ENCODE measurements at places on chromosomes 4 and X.

GRCh38 chr4:118836301-118837120 lies 585 bp upstream of the SEC24D start:
- peak; percentile 46 for DNase-seq

DNA sequence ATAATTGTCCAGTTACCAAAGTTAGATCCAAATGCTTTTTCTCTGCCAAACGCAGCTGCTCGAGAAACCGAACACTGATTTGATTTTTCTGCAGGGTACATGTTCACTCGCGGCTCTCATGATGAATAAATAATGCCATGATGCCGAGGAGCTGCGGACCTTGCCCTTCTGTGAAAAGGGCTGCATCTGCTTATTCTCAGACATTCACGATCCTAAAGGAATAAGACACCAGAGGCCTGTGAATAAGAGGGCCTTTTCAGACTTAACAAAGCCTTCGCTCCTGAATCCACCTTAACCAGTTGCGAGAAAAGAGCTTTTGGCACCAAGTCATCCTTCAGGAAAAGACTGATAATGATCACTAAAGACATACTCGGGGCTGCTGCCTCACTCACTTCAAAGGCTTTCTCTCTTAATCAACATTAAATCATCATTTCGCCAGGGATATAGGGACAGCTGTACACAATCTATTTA lies 147.5 kb downstream of the FBXO8 start:
- DNase-seq = no peak

DNA sequence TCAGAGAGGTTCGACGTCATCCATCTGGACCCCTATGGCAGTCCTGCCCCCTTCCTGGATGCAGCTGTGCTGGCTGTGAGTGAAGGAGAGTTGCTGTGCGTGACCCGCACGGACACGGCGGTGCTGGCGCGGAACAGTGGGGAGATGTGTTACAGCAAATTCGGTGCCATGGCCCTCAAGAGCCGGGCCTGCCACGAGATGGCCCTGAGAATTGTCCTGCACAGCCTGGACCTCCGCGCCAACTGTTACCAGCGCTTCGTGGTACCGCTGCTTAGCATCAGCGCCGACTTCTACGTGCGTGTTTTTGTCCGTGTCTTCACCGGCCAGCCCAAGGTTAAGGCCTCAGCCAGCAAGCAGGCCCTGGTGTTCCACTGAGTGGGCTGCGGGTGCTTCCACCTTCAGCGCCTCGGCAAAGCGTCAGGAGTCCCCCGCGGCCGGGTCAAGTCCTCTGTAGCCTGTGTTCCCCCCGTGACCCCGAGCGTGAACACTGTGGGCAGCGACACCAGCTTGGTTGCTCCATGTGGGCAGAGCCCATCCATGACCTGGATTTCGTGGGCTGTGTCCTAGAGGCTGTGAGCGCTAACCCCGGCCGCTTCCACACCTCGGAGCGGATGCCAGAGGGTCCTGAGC lies 186.7 kb upstream of the SLITRK2 start:
- DNase-seq = no peak

DNA sequence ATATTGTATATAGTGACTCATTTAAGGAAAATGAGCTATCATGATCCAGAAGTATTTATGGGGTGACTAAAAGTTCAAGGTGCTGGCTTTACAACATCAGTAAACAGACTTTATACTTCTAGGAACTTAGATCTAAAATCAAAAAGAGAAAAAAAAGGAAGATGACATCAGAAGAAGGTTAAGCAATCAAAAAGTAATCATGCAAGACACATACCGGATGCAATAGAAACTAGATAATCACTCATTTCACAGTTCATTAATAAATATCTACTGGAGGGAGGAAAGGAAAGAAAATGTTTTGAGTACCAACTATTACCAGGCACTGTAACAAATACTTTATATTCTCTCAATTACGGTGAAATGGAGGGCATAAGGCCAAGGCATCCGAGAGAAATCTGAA lies 276.4 kb downstream of the SPRY1 start:
- DNase-seq = no peak

GRCh38 chr4:107349266-107349665 lies 313.2 kb upstream of the DKK2 start:
- no peak for DNase-seq

GRCh38 chr4:13313856-13314255 lies 170.3 kb downstream of the RAB28 start:
- no peak for DNase-seq

DNA sequence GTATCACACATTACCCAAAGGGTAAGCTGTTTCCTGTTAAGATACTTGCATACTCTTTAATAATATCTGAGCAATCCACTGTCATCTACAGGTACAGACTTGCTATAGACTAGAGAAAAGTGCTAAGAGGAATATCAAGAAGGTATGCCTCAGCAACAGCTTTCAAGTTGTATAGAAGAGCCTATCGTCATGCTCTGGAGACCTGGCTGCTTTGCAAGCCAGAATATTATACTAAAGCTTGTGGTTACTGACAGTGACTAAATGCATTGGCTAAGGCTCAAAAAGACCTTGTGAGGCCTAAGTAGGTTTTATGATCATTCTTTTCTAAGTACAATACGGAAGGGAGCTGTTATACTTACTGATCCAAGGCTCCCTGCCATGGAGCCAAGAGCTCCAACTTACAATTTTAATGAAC lies 11.3 kb downstream of the LAMP2 start:
- DNase-seq = no peak

GRCh38 chrX:3346501-3347259 lies at the start of gene MXRA5:
Gene MXRA5, minus strand, starts transcription at chrX:3346652. Its CDS starts 2,819 bp downstream, at chrX:3343833.
- DNase-seq = no peak

DNA sequence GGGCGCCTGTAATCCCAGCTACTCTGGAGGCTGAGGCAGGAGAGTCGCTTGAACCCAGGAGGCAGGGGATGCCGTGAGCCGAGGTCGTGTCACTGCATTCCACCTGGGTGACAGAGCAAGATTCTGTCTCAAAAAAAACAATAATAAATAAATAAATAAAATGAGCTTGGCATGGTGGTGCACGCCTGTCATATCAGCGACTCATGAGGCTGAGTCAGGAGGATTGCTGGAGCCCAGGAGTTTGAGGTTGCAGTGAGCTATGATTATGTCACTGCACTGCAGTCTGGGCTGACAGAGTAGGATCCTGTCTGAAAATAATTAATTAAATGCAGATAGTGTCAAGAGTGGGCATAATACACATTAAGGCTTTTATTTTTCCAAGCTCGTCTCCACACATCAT lies 77.5 kb downstream of the DHRSX start:
- no peak for DNase-seq

DNA sequence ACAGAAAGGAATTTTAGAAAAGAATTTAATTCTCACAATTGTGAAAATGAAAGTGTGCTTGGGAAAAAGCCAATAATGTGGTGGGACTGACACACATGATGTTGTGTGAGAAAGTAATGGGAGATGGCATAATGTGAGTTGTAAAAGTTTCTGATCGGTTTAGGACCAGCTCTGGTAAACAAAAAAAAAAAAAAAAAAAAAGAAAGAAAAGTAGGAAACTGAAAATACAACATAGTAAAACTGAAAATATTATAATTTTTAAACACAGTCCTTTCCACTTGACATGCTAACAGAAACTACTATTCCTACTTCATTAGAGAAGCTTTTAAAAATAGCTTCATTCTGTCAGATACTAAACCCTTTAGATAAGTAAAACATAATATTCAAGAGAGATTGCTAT lies 28.2 kb downstream of the RAP1GDS1 start:
- DNase-seq = no peak

DNA sequence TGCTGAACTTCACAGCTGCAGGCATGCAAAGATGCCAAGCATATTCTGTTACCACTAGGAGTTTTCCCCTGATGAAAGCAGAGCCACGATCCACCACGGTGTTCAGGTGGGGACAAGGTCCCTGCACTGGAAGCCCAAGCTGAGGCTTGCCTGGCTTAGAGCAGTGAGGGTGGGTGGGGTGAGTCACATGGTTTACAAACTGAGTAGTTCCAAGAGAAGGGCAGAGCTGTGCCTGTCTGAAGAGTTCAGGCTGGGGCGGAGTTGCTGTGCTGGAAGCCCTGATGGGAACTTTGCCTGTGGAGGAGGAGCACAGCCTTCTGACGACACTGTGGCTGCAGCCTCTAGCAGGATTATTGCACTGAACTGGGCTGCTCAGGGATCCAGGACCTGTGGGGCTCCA lies 45.5 kb downstream of the FAM9B start:
- peak; percentile 27 for DNase-seq

DNA sequence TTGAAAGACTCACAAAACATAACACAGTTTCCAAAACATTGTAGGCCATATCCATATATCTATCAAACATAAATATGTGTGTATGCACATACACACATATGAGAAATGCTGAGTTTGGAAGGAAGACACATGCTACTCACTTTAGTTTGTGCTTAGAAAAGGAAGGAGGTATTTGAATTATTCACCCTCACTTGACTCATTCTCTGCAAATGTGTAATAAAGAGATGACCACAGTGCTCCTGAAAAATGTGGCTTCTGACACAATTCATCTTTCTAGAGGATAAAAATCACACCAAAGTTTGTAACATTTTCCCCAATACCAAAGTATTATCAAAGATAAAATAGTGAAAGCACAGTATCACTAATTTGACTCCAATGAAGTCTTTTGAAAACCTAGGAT lies 950.1 kb downstream of the FAT4 start:
- DNase-seq = no peak

GRCh38 chrX:77493677-77494553 lies 46.7 kb downstream of the FGF16 start:
- DNase-seq = no peak

GRCh38 chr4:48651914-48652313 lies 128.2 kb downstream of the FRYL start:
- no peak for DNase-seq

DNA sequence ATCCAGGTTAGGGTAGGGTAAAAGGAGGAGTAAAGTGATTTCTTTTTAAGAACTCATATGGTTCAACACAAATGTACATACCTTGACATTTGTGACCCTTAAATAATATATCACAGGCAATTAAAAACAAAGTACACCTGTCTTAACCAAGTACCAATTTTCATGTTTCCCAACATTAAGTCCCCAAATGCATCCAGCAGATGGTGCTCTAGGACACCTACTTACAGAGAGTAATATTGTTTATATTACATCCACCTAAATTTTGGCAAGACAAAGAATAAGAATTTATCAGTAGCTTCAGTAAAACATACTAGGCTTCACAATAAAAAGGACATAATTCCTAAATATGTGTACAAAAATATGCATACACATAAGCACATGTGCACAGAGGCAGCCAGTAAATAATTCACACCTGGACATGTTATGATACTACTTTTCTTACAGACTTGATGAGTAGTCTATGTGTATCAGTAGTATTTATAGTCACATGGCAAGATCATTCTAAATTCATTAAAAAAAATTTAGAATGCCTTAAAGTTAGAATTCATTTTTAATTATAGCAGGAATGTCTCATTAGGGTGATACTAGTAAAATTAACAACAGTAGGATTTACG lies 219.7 kb downstream of the DCLK2 start:
- no peak for DNase-seq

DNA sequence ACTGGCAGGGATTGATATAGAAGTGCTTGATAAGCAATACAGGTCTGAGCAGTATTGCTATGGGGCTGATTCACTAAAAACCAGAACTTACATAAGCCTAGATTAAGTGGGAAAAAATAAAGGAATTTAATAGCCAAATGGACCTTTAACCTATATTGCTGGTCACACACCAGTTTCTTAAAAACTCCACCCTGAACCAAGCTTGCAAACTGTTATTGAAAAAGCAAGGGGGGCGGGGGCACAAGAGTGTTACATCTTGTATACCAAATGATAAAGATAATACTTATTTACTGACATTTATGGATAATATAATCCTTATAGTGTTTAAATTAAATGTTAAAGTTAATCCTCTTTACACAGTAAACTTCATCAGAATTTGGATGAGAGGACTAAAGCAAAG lies 40.3 kb upstream of the PITX2 start:
- DNase-seq = no peak

DNA sequence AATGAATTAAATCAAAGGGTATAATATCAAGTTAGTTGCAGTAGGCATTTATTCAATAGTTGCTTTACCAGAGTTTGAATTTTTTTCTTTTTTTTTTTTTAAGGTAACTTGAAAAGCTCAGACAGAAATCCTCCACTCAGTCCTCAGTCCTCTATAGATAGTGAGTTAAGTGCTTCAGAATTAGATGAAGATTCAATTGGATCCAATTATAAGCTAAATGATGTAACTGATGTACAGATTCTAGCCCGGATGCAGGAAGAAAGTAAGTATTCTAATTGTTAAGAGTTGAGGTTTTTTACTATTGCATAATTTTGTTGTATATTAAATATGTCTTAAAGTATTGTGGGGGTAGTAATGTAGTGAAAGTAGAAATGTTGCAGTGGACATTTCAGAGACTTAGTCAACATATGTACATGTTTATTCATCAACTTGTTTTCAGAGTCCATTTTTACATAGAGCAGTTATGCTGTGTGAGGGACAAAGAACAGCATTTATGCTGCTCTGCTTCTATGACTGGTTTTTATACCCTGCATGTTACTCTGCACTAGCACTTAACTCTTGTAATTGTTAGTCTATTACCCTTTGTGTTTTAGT lies 38.4 kb downstream of the SLAIN2 start:
- no peak for DNase-seq

DNA sequence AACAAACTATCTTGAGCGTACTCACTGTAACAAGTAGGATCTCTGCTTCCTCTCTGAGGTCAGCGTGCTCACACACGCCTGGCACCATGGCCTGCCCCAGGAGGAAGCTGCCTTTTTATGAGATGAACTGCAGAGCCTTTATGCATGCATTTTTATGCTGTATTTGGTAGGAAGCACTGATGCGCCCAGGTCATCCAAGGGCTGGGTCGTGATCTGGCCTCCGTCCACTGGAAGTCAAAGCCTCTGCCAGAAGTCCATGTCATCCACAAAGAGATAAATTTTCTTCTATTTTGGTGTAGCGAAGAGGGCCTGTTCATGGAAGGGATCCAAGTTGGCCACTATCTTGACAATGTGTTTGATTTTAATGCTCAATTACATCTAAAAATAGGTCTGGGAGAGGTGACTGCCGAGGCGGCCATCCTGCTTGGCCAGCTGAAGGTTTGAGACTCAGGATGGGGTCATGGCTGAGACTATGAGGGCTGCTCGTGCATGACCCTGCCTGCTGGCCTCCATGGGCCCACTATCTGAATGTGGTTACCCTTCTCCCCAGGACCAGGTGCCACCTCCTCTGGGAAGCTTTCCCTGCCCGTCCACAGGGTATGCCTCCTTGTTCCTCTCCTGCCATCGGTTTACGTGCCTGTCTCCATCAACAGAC lies 50.3 kb downstream of the HTRA3 start:
- no peak for DNase-seq

GRCh38 chr4:82069883-82070638 lies 303.7 kb downstream of the HNRNPD start:
- no peak for DNase-seq

GRCh38 chr4:169438057-169438480 lies 167.3 kb upstream of the SH3RF1 start:
- DNase-seq = no peak

GRCh38 chr4:168712316-168712890 lies 215.6 kb downstream of the PALLD start:
- no peak for DNase-seq

All from activated CD4-positive, alpha-beta T cell treated with anti-CD3 and anti-CD28 coated beads, Interleukin-2, amount 50 U/mL, for 24 hours (primary cell).